ENCODE measurements at places on chromosomes 2 and 18.
A peak's percentile ranks its signal among the peaks of the same experiment; 100 is the strongest.

GRCh38 chr2:214740867-214741395, 68.6 kb downstream of the BARD1 start:
- no peak for DNase-seq

- DNase-seq = no peak
These were observed 384.7 kb upstream of the ACVR2A start for GRCh38 chr2:147460155-147460554.

- DNase-seq = peak; percentile 39
These were observed 11.0 kb downstream of the ANKRD12 start for GRCh38 chr18:9147440-9148202.

GRCh38 chr2:215437614-215438013, 1.7 kb upstream of the FN1 start:
- DNase-seq = no peak

- DNase-seq = no peak
These were observed 97.0 kb upstream of the NCK2 start for GRCh38 chr2:105647731-105648130.

DNA sequence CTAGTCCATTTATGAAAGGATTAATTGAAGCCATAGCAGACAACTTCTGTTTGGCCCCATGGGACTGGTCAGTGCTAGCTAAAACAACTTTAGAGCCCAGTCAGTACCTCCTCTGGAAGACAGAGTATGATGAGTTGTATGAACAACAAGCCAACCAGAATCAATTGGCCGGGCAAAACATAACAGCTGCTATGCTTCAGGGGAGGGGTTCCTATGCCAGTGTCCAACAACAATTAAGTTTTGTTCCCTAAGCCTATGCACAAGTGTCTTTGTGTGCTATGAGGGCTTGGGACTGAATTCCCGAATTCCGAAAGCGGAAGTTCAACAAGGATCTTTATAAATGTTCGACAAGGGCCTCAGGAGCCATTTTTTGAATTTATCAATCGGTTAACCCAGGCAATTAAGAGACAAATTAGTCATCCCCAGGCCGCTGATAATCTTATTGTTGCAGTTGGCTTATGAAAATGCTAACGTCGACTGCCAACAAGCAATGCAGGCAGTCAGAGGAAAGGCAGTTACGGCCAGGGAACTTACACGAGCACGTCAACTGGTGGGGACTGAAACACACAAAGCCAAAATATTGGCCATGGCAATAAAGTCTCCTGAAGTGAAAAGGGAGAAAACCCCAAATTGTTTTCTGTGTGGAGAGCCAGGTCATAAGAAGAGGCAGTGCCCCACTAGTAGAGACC, 57.9 kb downstream of the ZNF638 start:
- no peak for DNase-seq

DNA sequence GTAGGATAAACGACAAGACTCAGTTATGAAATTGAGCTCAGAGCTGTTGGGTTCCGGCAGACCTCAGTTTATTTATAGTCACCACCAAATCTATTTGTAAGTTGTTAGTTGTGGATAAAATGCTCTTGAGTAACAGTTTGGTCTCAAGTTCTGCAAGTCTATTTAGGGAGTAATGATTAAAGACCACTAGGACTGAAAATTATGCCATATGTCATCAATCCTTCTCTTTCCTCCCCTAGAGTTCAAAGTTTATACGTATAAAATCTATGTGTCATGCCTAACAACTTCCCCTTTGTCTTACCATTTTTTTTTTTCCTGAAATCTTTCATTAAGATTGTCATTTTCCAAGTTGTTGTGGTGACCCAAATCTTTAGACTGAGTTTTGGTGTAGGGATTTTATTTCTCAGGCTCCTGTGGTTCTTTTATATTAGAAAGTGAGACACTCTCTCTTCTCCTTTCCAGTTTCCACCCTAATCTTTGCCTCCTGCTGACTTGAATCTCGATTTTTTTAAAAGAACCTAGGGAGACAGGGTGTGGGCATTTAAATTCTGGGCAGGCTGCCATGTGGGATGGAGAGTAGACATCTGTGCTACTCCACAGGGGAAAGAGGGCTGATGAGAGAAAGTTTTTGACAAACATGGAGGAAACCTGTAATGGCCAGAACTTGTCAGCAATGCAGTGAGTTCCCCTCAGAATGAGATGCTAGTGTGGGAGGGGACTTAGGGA, 51.0 kb downstream of the LAMA3 start:
- no peak for DNase-seq

- no peak for DNase-seq
These were observed 2.7 kb downstream of the NCOA1 start for GRCh38 chr2:24493713-24494112.
